ENCODE measurements at places on chromosomes 11 and 22.

GRCh38 chr11:47768101-47768612, 1.0 kb upstream of the FNBP4 start:
- peak; percentile 70 for DNase-seq

DNA sequence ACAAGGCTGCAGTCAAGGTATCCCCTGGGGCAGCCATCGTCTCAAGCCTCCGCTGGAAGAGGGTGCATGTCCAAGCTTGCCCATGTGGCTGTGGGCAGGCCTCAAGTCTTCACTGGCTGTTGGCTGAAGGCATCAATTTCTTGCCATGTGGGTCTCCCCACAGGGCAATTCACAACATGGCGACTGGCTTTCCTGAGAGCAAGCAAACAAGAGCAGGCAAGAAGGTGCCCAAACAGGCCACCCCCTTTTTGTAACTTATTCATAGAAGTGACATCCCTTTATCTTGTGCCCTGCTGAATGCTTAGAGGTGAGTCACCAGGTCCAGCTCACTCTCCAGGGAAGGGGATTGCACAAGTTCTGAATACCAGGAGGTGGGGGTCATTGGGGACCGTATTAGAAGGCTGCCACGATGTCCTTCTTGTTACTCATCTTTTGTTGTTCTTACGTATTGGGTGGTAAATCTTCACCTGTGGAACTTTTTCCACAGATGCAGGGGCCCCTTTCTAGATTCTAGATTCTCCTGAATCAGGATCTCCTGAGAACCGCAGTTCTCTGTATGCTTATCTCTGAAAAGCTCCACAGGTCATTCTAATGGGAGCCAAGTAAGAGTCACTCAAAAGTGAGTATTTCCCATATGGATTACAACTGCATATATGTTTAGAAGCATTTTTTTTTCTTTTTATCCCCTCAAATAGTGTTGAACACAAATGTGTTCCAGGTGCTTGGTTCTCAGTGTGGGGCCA, 44.2 kb upstream of the MICAL2 start:
- no peak for DNase-seq

GRCh38 chr11:68552542-68552941, 92.0 kb downstream of the PPP6R3 start:
- DNase-seq, result no peak

DNA sequence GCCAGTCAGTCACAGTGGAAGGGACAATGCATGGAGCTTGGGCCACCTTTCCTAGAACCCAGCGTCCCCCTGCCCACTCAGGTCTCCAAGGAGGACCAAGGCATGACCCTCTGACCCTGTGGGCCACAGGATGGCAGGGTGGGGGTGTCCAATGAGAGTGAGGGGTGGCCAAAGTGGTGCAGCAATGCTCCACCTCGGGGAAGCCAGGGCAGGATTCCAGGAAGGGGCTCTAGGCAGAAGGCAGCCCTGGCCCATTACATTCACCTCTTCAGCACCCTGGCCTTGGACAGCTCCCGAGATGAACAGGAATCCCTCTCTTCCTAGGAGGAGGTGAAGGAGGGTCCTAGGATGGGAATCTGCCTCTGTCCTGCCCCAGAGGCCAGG, 597.5 kb downstream of the BRD1 start:
- no peak for DNase-seq

DNA sequence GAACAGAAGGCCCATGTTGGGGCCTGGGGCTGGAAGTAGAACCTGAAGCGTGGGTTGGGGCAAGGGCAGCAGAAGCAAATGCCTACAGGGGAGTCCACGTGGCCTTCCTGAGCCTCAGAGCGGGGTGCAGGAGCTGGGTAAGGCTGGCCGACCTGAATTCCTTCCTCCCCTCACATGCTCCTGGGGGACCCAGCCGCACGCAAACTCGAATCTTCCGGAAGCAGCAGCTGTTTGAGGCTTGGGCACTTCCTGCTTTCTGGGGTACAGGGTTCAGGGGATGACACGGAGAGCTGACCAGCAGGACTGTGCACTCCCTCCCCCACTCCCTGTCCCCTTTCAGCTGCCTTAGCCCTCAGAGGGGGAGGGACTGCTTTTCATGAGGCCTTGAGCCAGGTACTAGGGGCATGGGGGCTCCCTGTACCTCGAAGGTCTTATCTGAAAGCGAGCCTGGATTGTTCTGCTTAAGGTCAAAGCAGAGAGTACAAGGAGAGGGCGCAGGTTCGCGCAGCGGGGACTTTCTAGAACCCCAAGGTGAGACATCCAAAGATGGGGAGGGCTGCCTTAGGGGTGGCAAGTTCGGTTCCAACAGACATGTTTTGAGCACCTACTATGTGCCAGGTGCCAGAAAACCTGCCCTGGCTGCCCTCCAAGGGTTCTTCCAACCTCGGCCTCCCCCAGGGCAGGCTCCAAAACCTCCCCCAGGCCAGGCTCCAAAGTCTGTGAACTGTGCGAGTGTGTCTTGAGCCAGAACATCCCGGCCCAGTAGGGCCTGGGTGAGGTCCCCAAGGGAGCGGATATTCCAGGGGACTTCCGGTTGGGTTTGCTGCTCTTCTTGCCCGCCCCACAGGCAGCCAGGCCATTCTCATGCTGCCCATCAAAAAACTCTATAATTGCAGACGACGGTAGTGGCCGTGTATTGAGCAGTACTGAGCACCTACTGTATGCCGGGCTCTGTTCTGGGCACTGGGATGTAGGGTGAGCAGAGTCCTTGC, 1.7 kb downstream of the NCF4 start:
- DNase-seq, result no peak

DNA sequence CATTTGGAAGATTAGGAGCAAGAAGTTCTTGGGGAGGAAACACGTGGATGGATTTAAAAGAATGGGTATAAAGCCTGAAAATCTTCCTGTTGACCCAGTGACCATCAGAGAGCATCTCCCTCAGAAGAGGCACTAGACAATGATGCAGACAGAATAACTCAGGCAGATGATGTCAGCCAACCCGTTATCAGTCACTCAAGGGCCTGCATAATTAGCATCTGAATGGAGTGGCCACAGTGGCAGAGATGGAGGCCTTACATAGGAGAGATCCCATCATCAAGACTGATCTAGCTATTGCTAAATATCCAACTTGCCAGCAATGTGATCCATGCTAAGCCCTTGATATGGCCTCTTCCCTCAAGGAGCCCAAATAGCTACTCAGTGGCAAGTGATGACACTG, 70.7 kb upstream of the CD82 start:
- no peak for DNase-seq

GRCh38 chr11:88538098-88538497, 200.6 kb upstream of the CTSC start:
- no peak for DNase-seq

GRCh38 chr11:123195188-123196059, at the start of gene CLMP:
Gene CLMP (minus strand): TSS chr11:123195248. CDS start chr11:123194940, 308 bp downstream.
- DNase-seq, result no peak

- no peak for DNase-seq
These were observed 8.7 kb upstream of the DGAT2 start for GRCh38 chr11:75759832-75760231.

GRCh38 chr11:122634501-122634900, 21.0 kb upstream of the UBASH3B start:
- DNase-seq, result no peak

GRCh38 chr11:86151174-86152005, 82.5 kb upstream of the PICALM start:
- peak; percentile 39 for DNase-seq

DNA sequence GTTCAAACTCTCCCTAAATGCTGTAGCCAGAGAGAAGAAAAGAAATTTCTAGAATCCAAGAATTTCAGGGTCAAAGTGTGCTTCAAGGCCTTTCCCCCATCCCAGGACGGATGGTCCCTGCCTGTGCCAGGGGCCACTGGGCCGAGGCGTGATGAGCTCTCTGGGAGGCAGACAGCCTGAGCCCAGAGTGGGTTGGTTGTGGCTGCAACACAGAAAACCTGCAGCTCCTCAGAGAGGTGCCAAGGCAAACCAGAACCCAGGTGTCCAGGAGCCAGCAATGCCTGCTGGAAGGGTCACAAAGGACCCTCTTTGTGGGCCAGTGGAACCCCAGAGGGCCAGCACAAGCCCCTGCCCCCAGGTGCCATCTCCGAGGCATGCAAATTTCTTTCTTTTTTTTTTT, 2.6 kb upstream of the APOL6 start:
- no peak for DNase-seq

DNA sequence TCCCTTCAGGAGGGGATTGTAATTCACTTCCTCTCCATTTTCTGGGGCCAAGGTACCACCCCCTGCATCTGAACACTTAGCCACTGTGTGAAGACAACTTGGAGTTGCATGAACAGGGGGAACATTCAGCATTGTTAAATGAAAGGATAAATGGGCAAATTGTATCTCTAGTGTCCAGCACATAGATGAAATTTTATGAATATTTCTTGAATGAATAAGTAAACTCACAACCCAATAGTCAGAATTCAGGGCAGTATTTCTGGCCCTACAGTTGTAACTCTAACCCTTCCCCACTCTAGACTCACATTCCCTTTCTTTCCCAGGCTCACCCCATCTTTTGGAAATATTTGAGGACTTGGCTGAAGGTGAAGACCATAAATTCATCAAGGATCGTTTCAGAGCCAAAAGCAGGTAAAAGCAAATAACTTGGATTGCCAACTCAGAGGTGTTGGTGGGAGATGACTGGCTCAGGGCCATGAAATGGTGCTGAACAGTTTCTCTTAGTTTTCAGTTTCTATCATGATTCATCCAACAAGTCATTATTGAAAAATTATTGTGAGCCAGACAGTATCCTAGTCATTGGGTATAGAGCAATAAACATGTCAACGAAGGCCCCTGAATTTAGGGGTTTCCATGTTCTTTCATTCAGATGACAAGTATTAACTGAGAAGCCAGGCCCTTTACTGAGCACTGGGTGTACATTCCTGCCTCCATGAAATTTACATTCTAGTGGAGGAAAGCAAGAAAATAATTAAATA, 33.3 kb upstream of the ZC3H12C start:
- DNase-seq, result no peak

GRCh38 chr22:48605856-48606481, 1221.7 kb downstream of the BRD1 start:
- no peak for DNase-seq

DNA sequence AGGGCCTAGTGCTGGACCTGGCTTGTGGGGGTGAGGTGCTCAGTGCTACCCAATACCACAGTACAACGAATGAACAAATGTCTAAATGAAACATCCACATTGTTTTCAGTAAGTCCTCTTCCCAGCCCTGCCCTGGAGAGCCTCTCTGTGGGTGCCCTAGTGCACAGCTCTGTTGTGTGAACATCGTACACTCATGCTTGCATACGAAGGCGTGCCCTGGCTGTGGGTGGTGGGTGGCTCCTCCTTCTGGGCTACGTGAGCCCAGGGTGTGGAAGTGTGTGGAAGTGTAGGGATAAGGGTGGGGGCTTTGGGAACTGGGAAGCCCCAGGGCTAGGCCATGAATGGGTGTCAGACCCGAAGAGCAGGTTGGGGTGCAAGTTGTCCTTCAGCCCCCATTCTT, 592 bp upstream of the NLRX1 start:
- DNase-seq, result no peak

- no peak for DNase-seq
These were observed 41.3 kb downstream of the VSIG10L2 start for GRCh38 chr11:125987066-125987641.

GRCh38 chr11:79990141-79990540, 549.3 kb upstream of the TENM4 start:
- no peak for DNase-seq

DNA sequence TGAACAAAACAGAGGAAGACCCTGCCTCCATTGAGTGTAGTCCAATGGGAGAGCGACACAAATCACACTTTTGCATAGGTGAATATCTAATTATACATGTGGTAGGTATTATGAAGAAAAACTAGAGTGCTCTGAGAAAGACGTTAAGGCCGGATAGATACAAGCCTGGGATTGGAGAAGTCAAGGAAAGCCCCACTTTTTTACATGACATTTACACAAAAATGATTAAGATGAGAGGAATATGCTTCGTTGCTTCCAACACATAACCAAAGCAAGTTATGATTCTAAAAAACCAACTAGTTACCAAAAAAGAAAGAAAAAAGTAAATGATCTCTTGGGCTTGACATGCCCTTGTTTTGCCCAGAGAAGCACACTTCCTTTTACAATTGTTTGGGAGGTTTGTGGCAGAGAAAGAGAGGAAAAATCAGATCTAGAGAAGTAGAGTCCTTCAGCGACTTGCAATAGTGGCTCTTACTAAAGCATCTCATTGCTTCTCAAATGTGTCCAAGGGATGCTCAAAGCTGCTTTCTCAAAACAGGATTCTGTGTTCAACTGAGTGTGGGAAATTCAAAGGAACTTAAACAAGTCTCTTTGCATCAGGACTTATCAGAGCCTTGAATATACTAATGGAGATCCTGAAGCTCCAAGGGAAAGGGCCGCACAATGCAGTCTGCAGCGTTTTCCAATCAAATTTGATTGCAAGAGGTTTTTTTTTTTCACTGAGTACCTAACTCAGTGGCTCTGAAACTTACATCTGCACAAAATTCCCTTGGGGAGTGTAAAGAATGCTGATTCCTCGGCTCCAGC, 38.8 kb downstream of the FLI1 start:
- no peak for DNase-seq

- peak; percentile 3 for DNase-seq
These were observed 95.9 kb downstream of the CADM1 start for GRCh38 chr11:115408036-115408921.

GRCh38 chr22:50705219-50705691, 32.6 kb downstream of the SHANK3 start:
- peak; percentile 56 for DNase-seq

- no peak for DNase-seq
These were observed 2.0 kb downstream of the DUSP8 start for GRCh38 chr11:1570001-1570453.

GRCh38 chr11:131637469-131638175, 267.2 kb downstream of the NTM start:
- DNase-seq, result no peak

GRCh38 chr22:48688366-48688765, 1139.3 kb downstream of the BRD1 start:
- no peak for DNase-seq

DNA sequence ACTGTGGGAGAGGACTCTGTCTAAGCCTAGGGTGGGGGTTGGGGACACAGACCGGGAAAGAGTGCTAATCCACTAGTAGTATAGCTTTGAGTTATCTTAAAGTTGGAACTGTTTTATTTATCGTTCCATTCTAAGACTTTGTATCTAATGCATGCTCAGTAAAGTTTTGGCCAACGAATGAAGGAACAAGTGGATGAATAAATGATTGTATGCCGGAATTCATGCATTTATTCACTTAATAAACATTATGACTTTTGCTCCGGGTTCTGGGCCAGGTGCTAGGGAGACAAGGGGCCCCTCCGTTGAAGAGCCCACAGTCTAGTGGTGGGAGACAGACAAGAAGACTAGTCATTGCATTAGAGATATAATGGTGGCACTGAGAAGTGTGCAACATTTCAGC, 645 bp downstream of the RNF121 start:
- no peak for DNase-seq

- DNase-seq, result no peak
These were observed 515.1 kb downstream of the BRD1 start for GRCh38 chr22:49312601-49313000.

DNA sequence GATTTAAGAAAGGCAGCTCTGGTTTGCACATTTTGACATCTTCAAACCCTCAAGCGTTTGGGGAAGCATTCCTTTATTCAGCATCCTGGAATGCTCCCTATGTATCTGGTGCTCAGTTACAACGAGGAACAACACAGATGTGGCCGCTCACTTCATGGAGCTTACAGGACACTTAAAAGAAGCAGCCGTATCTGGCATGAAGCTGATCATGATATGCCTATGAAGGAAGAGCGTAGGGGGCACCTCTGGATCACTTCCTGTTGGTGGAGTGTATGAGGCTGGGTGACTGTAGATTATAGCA, 72.3 kb upstream of the TP53I11 start:
- DNase-seq, result no peak

- no peak for DNase-seq
These were observed 529.4 kb downstream of the TBC1D22A start for GRCh38 chr22:47291565-47292495.

- no peak for DNase-seq
These were observed 16.5 kb downstream of the ZBTB16 start for GRCh38 chr11:114075891-114076441.
